Stimulated activated CD8-positive, alpha-beta memory T cell treated with anti-CD3 and anti-CD28 coated beads, Interleukin-4, amount 100 ng/mL, for 1 hour (primary cell): ENCODE measurements at places on chromosomes 6 and 20.
A peak's percentile ranks its signal among the peaks of the same experiment; 100 is the strongest.

GRCh38 chr6:56555438-56555872, 87.2 kb downstream of the DST start:
- DNase-seq = no peak

DNA sequence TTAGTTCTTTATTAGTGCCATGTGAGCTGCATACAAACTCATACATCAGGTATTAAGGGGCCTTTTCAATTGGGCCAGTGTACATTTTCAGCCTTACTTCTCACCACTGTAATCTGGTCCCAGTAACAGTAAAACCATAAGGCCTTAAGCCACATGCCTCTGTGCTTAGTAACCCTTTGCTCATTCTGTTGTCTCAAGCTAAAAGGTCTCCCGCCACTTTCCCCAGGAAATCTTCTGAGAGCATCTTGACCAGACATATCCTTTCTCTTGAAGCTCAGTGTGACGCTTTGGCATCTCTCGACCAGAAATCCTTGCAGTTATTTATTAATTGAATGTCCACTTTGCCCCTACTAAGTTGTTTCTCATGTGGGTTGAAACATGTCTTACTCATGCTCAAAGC, 68.0 kb downstream of the CYP39A1 start:
- no peak for DNase-seq

GRCh38 chr6:144482142-144482541, 197.0 kb downstream of the UTRN start:
- peak; percentile 13 for DNase-seq

DNA sequence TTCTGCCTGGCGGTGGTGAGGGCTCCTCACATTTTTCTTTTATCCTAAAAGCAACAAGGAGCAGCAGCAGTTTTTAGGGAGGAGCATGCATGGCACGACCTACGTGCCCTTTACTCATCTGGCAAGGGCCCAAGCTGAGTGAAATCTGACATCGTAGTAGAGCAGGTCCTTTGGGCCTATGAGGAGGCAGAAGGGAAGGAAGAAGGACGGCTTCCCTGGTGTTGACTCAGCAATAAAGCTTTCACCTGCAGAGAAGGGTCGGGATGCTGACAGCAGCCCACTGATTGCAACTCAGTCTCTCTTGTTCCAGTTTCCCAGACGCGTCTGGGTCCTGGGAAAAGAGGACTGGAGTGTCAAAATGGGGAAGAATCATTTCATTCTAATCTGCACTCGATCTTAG, 409.1 kb upstream of the AGPAT4 start:
- DNase-seq = no peak

DNA sequence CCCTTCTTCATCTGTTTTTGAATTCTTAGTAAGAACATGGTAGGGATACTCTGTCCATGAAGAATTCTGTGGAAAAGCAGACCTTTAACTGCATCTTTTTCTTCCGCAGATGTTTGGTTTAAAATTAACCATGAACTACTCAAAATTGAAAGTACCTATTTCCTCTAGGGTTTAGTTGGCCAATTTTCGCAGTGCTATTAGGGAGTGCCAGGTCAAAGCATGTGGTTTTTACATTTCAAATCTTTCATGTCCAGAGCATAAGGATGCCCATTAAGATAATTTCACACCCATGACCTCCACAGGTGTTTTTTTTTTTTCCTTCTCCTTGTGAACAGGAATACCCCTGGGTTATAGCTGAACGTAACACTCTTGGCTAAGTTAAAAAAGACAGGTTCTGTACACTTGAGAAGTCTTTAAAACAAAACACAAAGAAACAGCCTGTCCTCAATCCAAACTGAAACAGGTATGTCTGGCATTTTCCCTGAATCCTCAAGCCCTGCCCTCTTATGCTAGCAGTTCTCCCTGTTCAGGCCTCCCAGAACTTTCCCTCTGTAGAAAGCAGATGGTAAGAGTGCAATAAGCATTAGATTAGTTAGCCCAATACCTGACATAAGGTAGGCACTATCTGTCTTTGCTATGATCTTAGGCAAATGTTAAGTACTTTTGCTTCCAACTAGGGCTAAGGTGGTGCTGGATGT, 67.1 kb downstream of the ELOVL5 start:
- DNase-seq = no peak

DNA sequence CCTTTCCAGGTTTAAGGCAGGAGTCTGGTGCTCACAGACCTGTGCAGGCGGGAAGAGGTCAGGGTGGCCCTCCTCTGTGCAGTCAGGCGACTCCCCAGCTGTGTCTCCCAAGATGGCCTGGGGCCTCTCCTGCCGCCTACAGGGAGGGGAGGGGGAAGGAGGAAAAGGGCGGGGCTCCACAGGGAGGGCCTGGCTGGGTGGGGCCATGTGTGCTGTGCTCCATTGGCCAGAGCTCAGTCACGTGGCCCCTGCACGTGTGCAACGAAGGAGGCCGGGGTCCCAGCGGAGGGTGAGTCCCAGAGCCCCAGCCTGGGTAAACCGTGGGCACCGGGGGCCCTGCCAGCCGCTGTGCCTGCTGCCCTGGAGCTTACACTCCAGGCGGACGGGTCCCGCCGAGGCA, 211.6 kb downstream of the ZDHHC14 start:
- DNase-seq = no peak

DNA sequence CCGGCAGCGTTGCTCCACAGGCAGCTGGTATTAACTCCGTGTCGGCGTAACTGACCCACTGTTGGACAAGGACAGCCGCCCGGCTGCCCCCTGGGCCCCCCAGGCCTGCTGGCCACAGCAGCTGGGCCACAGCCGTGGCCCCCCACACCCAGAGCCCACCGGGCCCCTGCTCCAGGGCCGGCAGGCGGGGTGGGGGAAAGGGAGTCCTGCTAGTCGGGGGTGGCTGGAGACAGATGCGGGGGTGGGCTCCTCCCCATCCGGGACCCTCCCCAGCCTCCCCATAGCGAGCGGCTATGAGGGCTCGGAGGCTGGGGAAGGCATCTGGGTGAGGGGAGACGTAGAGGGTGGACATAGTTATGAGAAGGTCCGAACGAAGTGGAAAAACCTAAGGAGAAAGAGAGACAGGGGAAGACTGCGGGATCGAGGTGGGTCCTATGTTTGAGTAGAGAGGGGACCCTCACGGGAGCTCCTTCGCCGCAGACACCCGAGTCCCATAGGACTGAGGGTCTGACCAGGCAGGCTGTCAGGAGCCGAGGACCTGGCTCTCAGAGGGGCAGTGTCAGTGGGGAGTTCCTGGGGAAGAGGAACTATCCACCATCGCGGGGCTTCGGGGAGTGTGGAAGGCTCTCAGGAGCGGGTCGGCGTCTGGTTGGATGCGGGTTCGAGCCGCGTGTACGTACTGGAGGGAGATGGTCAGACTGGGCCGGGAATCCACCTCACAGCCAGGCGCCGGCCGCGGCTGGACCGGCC, 511 bp downstream of the VARS1 start:
- no peak for DNase-seq

GRCh38 chr20:63346131-63347080, 14.7 kb downstream of the CHRNA4 start:
- DNase-seq = no peak

DNA sequence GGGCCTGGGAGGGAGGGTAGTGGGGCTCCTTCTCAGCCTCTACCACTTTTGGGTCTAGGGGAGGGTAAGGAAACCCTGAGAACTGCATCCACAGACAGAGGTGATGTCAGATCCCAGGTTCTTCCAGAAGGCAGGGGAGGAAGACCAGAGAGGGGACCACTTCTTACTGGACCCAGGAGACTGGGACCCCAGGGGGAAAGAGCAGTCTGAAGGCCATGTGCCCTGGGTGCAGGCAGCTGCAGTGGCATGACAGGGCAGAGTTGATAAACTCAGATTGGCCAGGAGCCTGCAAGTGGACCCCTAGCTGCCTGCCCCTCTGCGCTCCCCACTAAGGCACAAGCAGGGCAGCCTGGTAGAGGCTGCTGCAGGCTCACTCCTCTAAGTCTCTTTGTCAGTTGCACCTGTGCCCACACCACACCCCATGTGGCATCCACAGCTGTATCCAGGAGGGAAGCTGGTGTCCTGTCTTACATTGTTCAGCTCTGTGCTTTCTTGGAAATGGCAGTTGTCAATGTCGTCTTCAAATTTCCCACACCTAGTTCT, 2.7 kb downstream of the CST9L start:
- no peak for DNase-seq

DNA sequence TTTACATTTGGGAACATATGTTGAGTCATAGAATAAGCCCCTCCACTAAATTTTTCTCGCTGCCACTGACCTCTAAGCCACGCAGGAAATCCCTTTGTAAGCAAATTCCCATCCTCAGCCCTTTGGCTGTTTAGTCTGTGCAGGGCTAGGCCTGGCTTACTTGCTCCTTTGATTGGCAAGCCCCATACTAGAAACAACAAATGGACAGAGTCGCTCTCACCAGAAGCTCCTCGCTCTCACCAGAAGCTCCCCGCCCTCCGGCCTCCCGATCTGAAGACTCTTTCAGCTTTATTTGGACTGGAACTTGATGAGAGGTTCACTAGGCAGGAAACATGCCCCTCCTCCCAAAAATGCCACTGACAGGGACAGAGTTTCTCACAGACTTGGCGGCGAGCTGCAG, 149.2 kb upstream of the EXOC2 start:
- no peak for DNase-seq

GRCh38 chr6:90264561-90264960, 32.1 kb downstream of the BACH2 start:
- DNase-seq = no peak

DNA sequence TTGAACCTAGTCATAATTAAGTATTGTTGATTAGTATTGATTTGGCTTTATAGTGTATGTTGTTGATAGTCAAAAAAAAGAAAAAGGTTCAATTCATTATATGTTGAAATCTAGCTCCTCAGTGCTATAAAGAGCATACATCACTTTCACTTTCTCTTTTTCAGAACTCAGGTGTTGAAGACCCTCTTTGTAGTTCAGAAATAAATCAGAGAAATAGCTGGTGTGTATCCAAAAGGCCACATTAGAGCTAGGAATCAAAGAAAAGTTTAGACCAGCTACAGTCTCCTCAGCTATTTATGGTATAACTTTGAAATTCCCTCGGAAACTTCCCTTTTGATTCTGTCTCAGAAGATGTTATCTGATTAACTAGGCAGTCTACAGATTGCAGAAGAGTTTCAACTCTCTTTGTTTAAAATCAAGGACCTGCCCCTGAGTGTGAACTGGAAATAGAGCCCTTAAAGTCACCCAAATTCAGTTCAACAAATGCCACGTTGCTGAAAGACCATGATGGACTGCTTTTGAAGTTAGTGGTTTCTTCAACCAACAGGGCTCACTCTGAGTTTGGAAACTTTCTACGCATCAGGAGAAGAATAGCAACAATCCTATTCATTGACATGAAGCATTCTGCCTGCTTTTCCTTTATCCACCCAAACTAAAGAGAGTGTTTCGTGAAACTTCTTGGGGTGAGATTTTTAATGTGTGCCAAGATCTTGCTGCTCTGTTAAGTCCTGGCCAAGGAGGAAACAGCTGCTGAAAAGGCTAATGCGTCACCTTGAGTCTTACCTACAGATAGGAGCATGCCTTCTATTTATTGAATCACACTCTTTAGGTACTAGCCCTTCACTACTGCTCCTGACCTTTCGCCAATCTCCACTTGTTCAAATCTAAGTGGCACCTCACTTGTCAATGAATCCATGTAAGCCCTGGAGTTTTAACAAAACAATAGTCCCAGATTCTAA, 111.7 kb downstream of the TNFRSF21 start:
- no peak for DNase-seq

DNA sequence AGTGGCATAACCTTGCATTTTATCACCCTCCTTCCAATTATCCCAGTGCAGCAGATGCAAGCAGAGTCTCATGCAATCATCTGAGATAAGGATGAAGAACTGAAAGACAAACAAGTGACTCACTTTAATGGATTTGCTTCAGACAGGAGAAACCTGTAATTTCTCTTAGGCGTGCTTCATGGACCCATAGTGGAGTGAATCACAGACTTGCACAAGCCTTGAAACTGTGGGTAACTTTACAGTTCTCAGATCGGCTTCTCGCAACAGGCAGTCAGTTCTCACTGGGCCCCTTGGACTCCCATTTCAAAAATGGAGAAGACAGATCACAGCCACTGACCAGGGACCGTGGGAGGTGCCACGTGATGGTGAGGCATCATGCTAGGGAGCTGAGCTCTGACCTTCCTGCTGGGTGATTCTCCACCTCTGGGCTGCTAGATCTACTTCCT, at the start of gene ADGRF4:
Gene ADGRF4, plus strand, starts transcription at position 239 of the 446 bp plus-strand sequence. CDS start 8,666 bp downstream, outside the sequence.
- DNase-seq = no peak
